ENCODE measurements at places on chromosomes 1 and 21.
A peak's percentile ranks its signal among the peaks of the same experiment; 100 is the strongest.

DNA sequence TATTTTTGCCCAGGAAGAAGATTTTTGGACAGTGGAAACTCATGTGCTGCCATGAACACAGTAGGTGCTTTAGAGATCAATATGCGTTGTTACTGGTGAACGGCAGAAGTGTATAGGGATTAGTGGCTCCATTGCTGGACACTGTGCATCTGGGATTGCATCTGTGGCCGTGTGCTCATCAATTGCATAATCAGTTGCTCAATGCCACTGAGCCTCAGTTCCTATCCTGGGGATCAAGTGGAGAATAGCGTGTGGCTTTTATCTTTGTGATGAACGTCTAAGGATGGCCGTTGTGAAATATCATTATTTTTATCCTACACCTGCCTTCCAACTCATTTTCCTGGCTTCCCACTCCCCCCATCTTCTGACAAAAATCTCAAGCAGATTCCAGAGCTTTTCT, 5.4 kb downstream of the TNN start:
- DNase-seq = peak; percentile 18

DNA sequence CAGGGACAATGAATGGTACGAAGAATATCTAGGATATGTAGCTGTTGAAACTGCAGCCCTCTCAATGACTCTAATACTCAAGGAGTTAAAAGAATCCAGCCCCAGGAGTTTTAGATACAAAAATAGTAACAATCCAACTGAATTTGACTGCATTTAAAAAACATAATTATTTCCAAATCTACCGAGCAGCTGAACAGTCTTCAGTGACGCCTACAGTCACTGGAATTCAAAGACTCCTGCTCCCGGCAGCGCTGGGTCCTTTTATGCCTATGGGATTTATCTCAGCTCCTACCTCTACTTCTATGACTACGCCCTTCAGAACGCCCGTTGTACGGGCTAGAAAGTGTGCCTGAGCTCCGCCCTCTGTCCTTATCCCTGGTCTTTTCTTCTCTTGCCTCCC, 55.7 kb downstream of the WARS2 start:
- no peak for DNase-seq

DNA sequence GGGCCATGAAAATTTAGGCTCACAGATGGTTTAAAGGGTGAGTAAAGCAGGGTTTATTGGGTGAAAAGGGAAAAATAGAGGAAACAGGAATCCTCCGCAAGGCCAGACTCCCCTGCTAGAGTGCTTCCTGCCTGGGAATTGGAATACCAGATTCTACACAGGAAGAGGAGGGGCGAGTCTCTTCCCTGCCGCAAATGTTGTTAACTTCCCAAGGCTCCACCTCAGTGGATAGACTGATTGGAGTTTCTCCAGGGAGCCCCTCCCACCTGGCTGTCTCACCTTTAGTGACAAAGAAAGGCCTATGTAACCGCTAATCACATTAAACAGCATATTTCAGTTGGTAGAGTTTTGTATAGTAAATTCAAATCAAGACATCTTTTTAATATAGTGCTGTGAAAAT, 1450.1 kb downstream of the KCNT2 start:
- no peak for DNase-seq

- no peak for DNase-seq
Observed at GRCh38 chr21:42513985-42514882, 582 bp downstream of the SLC37A1 start.

DNA sequence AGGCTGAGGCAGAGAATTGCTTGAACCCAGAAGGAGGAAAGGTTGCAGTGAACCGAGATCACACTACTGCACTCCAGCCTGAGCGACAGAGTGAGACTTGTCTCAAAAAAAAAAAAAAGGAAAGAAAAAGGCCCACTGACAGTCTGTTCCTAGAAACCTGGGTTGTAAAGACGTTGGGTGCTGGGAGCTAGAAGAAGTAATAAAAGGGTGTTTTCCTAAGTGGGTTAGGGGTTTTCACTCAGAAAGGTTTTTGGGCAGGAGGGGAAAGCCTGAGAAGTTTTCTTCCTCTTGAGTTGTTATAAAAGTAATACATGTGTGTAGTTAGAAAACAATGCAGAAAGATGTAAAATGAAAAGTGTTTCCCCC, 25.4 kb downstream of the CELA3A start:
- DNase-seq = no peak

GRCh38 chr1:91701472-91701869, 184.5 kb downstream of the TGFBR3 start:
- DNase-seq = no peak

GRCh38 chr1:6966326-6966725, 181.1 kb downstream of the CAMTA1 start:
- no peak for DNase-seq

DNA sequence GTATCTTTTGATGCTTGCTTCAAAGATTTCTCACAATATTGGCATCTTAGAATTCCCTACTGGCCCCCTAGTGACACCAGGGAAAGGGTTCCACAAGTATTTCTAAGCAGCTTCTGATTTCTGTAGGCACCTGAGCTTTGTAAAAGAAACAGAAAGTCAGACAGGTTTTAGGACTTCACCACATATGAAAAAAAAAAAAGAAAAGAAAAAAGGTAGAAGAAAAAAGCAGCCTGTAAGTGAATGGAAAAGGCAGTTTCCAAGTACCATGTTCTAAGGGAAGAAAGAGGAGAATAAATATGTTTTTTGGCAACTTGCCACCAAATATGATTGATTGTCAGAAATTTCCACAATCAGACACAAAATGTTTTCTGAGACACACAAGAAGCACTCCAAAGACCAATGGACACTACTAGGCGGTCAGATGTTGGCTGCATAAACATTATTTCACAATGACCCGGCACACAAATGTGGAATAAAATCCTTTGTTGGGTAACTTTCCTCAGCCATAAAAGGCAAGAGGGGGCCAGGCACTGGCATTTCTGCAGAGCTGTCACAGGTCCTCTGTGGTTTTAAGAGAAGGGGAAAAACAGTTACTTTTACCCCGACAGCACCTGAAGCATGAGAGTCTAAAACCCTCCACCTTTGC, 12.7 kb upstream of the CPLANE2 start:
- DNase-seq = peak; percentile 60

GRCh38 chr1:16451841-16452528, 11.5 kb downstream of the NECAP2 start:
- no peak for DNase-seq

DNA sequence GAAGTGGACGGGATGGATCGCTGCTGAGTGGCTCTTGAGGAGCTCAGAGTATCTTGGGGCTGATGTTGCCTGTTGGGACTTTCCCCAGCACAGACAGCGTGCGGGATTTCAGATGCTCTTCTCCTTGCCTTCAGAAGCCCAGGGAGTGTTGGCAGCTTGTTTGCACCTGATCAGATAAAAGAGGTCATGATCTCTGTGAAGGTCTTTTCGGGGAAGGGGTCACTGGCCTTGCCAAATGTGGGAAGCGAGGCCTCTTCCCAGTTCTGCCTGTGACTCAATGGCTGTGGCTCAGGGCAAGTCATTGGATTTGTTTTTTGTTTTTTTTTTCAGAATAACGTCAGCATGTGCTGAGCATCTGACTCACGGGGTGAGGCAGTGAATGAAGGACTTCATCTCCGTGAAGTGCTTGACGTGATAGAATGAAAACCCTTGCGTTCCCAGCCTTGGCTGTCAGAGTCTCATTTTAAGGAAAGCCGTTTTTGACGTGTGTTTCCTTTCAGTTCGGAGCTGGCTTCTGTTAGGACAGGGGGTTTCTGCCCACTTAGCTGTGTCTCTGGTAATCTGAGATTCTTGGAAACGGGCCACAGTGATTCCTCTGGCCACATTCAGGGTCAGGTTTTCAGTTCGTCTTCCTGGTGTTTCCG, 46.7 kb downstream of the GALNT2 start:
- DNase-seq = no peak

- DNase-seq = peak; percentile 36
Observed at GRCh38 chr1:179369751-179370341, 4.1 kb downstream of the AXDND1 start.

DNA sequence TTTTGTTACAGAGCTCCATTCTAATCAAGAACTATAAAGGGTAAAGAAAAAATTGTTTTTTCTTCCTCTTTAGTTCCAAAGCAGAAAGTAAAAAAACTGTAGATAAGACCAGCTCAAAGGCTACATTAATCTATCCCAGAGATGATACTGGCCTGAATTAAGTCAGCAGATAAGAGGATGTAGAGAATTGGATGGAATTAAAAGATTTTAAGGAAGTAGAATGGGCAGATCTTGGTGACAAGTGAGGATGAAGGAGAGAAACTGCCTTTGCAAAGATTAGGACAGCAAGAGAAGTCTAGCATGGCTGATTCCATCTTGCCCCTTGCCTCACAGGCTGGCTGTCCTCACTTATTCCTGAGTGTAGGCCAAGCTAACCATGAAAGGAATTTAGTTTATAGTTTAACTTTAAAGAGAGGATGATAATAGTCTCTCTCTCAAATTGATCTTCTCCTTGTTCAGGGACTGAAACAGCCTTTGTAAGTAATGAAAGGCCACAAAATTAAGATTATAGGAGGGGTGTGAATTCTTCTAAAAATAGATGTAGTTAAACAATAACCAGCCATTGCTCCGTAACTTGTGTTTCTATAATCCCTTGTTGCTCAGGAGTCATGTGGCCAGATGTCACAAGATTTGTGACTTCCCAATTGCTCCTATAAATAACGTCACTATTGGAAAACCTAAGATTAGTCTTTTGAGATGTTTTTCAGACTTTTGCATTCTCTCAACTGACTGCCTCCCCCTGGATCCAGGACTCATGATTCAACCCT, 265.0 kb upstream of the USP24 start:
- no peak for DNase-seq

- no peak for DNase-seq
Observed at GRCh38 chr1:197200272-197200899, 53.9 kb upstream of the ASPM start.

DNA sequence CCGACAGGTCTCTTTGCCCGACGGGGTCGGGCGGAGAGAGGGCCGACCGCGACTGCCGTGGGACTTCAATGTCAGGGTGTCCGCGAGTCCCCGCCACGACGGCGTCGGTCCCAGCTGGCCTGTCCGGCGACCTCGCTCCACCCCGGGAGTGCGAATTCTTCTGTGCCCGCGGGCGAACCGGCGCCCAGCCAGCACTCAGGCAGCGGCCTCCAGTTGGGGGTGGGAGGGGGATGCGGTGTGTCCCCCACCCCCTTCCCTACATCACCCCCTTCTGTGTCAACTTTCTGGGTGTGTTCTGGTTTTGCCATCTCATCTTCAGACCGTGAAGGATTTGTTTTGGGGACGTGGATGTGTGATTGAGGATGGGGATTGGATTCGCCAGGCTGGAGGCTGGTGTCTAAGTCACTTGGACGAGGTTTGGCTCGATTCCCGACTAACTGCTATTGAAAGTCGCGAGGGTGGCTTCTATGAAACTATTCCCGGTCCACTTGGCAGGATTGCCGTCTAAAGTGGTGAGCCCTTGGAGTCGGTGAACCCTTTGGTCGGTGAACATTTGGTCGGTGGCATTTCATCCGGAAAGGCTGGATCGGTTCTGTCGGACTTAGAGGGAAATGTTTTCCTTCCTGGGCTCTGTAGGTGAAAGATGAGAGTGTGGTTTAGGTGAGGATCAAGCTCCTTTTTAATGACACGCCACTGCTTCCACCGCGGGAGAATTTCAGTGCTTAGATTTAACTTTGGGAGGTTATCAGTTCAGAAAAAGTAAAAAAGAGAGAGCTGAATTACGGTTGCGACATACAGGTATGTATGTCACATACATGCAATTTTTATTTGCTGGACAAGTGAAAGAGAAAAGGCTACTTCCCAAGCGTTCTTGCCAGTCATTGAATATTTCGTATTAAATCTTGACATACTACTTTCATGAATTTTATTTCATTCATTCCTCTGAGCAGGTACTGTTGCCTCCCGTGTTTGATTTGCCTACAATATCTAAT, 771 bp downstream of the ABCD3 start:
- no peak for DNase-seq

DNA sequence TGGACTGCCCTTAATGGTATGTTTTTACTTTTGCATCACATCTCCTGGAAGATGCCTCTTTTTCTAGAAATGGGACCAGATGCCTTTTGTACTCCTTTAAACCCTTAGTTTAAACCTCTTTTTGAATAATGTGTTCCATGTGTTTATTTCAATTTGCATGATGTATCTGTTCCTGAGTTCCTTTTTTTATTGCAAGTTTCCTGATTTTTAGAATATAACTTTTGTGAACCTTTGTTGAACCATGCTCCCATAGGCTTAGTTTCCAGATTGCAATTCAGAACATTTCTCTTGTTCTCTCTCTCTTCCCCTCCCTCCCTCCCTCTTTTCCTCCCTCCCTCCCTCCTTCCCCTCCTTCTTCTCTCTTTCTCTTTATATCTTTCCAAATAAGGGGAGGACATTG, 81.9 kb downstream of the RGL1 start:
- no peak for DNase-seq

GRCh38 chr21:17585875-17586450, 26.7 kb downstream of the BTG3 start:
- peak; percentile 20 for DNase-seq

DNA sequence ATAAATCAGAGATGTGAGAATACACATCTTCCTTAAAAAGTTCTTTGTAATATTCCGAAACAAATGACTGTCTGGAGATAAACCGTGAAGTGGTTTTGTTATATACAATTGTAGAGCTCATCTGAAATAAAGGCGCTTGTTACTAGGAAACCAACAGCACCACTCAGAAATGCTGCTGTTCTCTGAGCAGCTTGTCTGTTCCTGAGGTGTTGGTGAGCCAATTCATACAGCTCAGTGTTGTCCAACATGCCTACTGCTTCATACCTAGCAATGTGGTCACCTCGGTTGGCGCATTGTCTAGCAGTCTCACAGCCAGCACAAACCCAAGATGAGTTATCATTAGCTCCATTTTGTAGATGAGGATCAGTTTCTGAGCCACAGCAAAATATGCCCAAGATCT, 44.4 kb downstream of the GFI1 start:
- no peak for DNase-seq

DNA sequence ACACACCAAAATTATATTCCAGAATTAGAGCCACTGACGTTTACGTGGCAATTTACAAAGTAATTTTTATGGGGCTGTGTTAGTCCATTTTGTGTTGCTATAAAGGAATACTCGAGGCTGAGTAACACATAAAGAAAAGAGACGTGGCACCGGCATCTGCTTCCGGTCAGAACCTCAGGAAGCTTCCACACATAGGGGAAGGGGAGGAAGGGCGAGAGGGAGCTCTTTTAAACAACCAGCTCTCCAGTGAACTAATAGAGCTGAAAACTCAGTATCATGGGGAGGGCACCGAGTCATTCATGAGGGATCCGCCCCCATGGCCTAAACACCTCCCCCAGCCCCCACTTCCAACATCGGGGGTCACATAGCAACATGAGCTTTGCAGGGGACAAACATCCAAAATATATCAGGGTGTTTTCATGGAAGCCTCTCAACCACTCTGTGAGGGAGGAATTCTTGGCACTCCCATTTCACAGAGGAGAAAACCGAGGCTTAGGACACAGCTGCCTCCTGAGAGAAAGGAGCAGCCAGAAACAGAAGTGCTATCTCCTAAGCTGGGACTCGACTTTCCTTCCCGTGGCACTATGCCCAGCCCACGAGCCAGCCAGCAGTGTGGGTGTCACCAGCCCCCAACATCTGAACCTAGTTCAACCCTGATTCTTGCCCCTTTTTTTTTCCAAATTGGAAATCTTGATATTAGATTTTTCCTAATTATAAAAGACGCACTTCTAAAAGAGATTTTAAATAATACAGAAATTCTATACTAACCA, 29.2 kb downstream of the MIS18A start:
- no peak for DNase-seq

GRCh38 chr1:202888221-202888530, 773 bp downstream of the RABIF start:
- DNase-seq = no peak

GRCh38 chr1:51469518-51469917, 49.5 kb downstream of the EPS15 start:
- no peak for DNase-seq

- DNase-seq = no peak
Observed at GRCh38 chr21:34115160-34115559, 41.8 kb downstream of the MRPS6 start.

- DNase-seq = no peak
Observed at GRCh38 chr1:221824025-221824424, 82.1 kb upstream of the DUSP10 start.
